ENCODE measurements at places on chromosomes 1 and 21. TPM values are rescaled to one million over a fixed set of nuclear protein-coding genes. Genes with fewer than 3 reads are reported as not detected.

DNA sequence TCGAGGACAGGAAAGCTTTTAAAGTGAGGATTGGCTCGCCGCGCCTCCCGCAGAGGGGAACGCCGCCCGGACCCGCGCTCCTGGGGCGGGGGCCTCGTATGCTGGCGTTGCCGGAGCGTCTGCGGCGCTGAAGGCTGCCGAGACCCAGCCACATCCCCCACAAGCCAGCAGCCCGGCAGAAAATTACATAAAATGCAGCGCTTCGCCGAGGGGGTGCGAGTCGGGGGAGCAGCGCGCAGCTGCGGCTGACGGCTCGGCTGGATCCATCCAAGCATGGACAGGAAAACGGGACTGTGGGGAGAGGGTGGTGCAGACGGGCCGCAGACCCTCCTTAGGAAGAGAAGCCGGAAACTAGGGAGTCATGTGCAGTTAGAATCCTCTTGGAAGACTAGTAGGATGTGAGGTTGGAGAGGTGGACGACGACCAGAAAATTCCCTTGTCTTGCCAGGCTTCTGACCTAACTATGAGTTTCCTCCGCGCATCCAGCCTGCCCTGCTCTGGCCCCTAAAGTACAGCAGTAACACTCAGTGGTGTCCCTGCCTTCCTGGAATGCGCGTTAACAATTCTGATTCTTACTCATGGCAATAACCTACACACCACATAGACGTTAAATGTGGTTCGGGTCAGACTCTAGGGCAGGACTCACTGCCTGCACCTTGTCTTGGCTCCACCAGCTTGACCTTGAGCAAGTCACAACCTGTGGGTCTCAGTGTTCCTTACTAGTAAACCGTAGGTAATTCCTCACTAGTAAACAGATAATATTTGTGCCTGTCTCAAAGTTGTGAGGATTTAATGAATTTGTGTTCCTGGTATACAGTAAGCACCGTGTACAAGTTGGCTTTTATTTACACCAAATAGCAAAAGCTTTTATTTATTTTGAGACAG lies 953 bp upstream of the BRWD1 start:
- H3K4me3 ChIP-seq = peak overlapping the region; percentile 95
- peaks cover 19% of the 10 kb centered on the region for H3K4me1 ChIP-seq
- peaks cover 10% of the 10 kb centered on the region for H3K36me3 ChIP-seq
- DNase-seq = no peak

GRCh38 chr1:205541161-205541886 lies 36.9 kb downstream of the CDK18 start:
- H3K4me1 ChIP-seq = peaks cover 16% of the 10 kb centered on the region
- no peak overlapping the region for H3K27ac ChIP-seq
- DNase-seq = no peak
- peaks cover 43% of the 10 kb centered on the region for H3K27me3 ChIP-seq
- no peak overlapping the region for H3K4me3 ChIP-seq
- no peaks in the 10 kb centered on the region for H3K36me3 ChIP-seq

DNA sequence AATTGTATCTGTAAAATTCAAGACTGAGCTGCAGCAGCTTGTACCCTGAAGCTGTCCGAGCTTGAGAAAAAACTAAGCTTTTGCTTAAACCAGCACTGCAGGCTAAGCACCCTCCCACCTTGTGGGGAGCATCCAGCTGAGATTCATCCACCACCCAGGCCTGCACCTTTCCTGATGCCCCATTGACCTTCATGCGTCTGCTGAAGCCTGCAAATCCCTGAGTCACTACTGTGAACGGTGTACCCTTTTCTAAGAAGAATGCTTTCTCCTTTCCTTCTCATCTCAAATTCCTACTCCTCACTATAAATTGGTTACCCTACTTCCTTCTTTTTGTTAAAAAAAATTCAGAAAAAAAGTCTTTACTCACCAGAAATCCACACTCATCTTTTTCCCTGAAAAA lies 90.9 kb upstream of the RGS18 start:
- no peak overlapping the region for H3K27ac ChIP-seq
- H3K27me3 ChIP-seq = no peaks in the 10 kb centered on the region
- no peak for DNase-seq
- no peaks in the 10 kb centered on the region for H3K4me1 ChIP-seq

GRCh38 chr1:244218220-244218619 lies 167.1 kb downstream of the ZBTB18 start:
- H3K27ac ChIP-seq = no peak overlapping the region
- no peak overlapping the region for H3K4me3 ChIP-seq
- DNase-seq = no peak
- no peaks in the 10 kb centered on the region for H3K4me1 ChIP-seq
- peaks cover 5% of the 10 kb centered on the region for H3K27me3 ChIP-seq
- H3K36me3 ChIP-seq = no peaks in the 10 kb centered on the region

Gene TMEM51
- total RNA-seq = 0.57 TPM

Gene RPTN
- not detected for total RNA-seq

Gene ADORA3
- 0.20 TPM for total RNA-seq

Gene CDC42BPA
- total RNA-seq = 0.91 TPM

Gene SHISA4
- total RNA-seq = 0.23 TPM
